ENCODE measurements at places on chromosomes 5 and 9.

DNA sequence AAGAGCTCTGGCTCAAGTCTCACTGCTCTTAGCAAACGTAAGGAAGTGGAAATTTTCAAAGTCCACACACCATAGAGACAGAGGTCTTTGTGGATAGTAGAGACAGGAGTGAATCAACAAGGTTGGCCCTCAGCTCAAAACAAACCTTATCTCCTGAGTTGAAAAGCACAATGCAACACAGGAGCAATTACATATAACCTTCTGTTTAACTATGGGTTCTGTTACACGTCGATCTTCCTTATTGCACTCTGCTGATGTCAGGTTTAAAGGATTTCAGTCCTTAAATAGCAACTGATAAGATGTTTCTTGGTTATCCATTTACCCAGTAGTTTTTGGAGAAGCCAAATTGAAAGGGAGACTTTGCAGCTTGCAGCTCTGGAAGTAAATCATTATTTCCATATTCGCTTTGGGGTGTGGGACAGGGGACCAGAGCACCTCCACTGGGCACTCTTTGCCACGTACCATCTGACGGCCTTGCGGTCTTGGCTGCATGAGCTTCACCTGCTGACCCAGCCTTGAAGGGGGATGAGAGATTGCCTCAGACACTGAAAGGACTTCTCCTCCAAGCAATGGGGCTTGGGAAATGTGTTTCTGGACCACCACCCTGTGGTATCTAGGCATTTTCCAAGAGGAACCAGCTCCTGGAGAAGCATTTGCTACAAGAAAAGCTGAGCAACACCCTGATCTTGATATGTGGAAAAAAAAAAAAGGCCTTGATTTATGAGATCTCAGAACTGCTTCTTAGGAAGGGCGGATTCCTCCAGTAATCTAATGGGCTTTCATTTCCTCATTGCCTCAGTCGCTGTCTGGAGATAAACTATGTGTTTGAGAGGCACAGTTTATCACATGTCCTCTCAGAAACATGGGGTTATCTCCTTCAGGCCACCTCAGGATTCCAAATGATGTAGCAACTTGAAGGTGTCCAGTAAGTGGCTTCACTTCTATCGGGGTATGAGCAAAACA, 56.2 kb upstream of the ZNF622 start:
- DNase-seq, result no peak

DNA sequence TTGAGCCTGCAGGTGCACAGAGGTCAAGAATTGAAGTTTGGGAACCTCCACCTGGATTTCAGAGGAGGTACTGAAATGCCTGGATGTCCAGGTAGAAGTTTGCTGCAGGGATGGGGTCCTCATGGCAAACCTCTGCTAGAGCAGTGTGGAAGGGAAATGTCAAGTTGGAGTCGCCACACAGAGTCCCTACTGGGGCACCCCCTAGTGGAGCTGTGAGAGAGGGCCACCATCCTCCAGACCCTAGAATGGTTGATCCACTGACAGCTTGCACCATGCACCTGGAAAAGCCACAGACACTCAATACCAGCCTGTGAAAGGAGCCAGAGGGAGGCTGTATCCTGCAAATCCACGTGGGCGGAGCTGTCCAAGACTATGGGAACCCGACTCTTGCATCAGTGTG, 78.0 kb downstream of the GABRA1 start:
- no peak for DNase-seq

- DNase-seq, result no peak
Measured at GRCh38 chr9:96581786-96582185, 37.9 kb downstream of the CDC14B start.

DNA sequence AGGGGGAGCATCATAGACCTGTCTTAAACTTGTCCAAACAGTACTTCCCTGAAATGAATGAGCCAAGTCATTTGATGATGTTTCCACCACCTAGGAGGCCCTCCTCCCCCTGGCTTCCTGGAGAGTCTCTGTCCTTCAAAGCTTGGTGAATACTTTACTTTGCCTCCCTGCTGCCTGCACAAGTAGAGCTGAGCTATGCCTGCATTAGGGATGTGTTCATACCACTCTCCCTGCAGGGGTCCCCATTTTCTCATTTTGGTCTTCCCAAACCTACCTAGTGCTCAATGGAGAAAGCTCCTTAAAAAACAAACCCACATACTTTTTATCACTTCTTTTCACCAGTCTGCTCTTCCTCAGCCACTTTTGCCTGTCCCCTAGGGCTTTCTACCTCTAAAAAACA, 7.7 kb downstream of the CCNI2 start:
- DNase-seq, result no peak

- no peak for DNase-seq
Measured at GRCh38 chr5:8523501-8523900, 654.6 kb downstream of the MTRR start.

DNA sequence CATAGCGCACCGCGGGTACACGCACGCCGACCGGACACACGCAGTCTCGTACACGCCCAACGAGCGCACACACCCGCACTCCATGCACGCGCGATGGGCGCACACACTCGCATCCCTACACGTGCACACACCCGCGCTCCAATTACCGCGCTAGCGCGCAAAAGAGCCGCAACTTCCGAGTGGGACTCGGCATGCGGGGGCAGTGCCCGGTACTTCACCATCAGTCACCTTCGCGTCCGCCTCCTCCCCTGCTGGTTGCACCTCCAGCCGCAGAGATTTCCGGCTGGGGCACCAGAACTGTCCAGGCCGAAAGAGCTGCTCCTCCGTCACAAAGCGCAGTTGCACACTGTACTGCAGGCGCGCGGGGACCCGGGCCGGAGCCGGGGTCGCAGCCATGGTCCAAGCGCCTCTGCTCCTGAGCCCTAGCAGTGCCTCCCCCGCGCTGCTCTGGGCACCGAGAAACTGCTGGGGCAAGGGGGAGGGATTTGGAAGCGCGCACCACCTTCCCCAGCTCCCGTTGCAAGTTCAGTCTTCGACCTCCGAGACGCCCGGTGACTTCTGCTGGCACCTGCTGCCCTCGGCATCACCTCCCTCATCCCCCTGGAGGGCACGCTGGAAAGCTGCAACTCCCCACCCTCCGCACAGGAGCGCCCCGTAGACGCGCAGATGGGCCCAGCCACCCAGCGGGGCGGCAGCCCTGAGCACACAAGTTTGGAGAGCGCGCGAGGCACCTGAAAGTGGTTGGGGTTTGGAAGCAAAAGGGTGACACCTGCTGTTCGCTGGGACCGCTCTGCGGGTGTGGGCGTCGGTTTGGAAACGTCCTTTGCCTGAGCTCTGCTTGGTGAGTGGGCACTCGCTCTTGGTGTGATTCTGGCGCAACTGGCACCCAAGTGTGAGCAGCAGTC, 337.4 kb upstream of the PUM3 start:
- DNase-seq, result peak; percentile 63

- DNase-seq, result no peak
Measured at GRCh38 chr9:8484597-8485191, 685.1 kb upstream of the DMAC1 start.
